ENCODE measurements at places on chromosomes 7 and 10.

GRCh38 chr7:74231232-74231590 lies 21.4 kb downstream of the LAT2 start:
- no peak for DNase-seq

- DNase-seq, result no peak
Observed at GRCh38 chr7:139041378-139042085, 5.7 kb upstream of the ZC3HAV1L start.

- DNase-seq, result no peak
Observed at GRCh38 chr7:51160411-51160810, 156.2 kb downstream of the COBL start.

GRCh38 chr10:6988654-6989053 lies 408.6 kb upstream of the PRKCQ start:
- no peak for DNase-seq

DNA sequence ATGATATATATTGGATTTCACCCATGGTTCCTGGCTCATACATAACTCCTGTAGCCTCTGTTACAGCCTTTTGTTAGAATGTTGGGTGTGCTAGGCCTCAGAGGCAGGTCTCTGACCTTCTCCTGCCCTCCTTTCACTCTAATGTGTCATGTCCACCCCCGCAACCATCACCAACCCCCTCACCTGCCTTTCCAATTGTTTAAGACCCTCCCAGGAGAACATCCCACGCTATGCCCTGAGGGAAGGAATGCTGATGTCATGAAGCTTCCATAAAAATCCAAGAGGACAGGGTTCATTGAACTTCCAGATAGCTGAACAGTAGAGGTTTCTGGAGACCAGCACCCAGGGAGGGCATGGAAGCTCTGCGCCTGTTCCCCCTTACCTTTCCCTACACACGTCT lies 30.8 kb upstream of the C10orf67 start:
- DNase-seq, result no peak

DNA sequence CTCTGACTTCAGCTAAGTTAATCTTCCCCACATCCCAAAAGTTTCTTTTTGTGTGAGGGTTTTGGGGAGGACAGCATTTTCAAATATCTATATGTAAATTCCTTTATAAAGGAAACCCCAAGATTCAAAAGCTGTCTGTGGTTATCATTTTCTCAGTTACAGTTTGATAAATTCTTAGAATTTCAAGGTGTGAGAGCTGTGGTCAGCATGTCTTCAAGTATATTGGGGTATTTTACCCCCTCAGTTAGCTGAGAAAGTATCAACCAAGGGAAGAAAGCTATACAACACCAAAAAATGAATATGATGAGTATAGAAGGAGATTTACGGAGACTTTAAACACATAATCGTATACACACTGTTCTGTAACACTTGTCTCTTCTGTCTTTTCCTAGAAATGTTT lies 109.2 kb downstream of the SND1 start:
- DNase-seq, result no peak

GRCh38 chr7:47536661-47537611 lies 45.0 kb downstream of the TNS3 start:
- peak; percentile 80 for DNase-seq

DNA sequence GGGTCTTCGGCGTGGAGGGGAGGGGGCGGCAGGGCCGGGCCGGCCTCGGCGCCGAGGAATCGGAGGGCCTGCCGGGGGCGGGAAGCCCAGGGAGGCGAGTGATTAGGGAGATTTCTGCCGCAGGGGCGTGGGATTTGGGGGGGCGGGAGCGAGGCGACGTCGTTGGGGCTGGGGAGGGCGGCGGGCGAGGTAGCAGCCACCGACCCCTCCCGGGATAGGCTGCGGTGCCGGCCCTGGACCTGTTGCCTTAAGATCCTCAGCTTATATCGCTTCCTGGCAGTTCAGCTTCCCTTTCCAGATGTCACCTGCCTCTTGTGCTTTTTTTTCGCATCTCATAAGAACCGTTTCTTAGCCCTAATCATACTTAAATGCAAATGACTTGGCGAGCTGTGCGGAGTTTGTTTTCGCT lies 655 bp downstream of the LMTK2 start:
- DNase-seq, result no peak

- DNase-seq, result no peak
Observed at GRCh38 chr10:813286-813685, 118.2 kb downstream of the LARP4B start.

- peak; percentile 50 for DNase-seq
Observed at GRCh38 chr10:70558871-70559810, 43.4 kb downstream of the PRF1 start.

- DNase-seq, result no peak
Observed at GRCh38 chr7:24297362-24297761, 13.4 kb downstream of the NPY start.

GRCh38 chr7:22859641-22860290 lies 37.1 kb upstream of the TOMM7 start:
- DNase-seq, result no peak

DNA sequence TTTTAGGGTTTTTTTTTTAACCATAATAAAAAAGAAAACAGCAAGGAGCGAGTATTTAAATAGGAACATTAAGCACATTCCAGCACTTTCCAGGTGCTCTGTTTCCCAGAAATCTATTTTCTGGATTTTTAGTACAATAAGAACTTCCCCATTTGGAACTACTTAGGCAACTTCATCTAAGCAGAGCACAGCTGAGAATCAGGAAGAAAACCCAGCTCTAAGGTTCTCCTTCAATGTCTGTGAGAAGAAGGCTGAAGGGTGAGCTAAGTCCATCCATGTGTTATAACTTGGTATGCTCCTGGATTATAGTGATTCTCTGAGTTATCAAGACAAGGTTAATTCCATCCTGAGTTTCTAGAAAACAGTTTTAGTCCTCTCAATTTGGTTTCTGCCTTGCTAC lies 181.9 kb downstream of the CYP26A1 start:
- DNase-seq, result no peak

- DNase-seq, result no peak
Observed at GRCh38 chr10:104328646-104328895, 9.7 kb downstream of the ITPRIP start.

DNA sequence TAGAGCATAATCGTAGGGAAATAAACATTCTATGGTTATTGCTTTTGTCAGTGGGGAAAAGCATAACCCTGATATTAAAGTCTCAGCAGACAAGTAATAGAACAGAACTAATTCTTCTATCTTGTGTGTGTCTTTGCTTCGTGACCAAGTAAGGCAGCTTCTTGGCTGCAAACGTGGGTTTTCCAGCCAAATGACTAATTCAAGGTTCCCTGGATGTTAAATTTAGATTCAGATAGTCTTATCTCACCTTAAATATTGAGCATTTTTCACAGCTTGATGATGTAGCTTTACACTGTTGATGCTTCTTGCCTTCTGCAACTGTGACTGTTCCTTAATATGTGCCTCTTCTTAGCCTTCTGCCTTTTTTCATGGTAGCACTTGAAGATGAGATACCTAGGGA lies 113.0 kb downstream of the EXOC4 start:
- peak; percentile 36 for DNase-seq

DNA sequence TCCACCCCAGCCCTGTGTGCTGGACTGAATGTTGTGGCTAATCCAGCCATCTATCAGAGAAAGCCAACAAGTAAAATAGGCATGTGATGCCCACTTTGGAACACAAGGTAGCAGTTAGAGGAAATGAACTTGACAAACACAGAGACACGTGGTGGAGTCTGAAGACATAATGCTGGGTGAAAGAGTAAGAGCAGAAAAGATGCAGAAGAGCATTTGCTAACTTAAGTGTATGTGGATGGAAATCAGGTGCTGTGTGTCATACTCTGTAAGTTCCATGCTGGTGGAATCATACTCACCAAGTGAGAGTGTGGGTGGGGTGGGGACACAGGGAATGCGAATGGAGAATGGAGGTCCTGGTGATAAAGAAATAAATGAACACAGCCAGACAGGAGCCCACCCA lies 22.8 kb downstream of the WDFY4 start:
- DNase-seq, result no peak

- peak; percentile 63 for DNase-seq
Observed at GRCh38 chr10:68082872-68083271, 7.8 kb upstream of the HERC4 start.

DNA sequence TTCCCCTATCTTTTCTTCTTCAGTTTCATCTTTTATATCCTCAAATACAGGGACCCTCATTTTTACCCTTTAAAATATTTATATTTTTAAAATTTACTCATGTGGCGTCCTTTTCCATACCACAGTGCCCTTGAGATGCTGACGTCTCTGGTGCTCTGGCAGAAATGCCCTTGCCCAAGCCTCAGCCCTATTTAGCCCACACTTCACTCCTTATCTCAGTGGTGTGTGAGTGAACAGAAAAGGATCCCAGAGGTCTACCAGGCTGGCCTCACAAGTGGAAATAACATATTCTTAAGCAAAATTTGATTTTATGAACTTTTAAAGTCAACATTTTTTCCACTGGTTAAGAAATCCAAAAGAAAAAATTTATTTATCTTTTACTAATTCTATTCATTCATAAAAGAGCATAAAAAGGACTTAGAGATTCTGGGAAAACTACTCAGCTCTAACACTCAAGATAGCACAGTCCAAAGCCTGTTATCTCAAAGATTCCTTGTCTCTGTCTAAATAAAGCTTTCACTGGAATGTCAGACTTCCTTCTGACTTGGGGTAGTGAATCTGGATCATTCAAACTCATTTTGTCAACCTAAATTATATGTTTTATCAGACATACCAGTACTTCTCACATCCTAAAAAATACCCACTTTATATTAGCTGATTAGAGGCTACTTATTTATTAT lies at the start of gene NEBL:
TSS of gene NEBL (minus strand) at position 166 of the 680 bp plus-strand sequence. CDS start at position 60, 106 bp downstream.
- no peak for DNase-seq

GRCh38 chr10:119049777-119050176 lies 20.3 kb downstream of the NANOS1 start:
- no peak for DNase-seq

GRCh38 chr7:135510592-135511183 lies 786 bp upstream of the CNOT4 start:
- DNase-seq, result peak; percentile 37

DNA sequence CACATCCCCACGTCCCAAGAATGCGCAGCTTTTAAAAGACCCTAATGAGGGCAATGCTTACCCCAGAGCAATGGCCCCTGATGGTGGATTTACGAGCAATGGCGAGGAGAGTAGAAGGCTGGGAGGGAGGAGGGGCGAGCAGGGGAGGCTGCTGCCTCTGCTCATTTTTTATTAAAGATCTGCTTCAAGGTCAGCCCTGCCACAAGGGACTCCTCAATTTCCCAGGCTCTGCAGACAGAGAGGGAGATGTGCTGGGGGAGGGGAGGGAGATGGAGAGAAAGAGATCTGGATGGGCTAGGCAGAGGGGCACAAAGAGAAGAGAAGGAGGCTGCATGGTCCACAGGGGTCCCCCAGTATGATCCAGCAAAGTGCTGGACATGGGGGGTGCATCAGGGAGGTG lies 7.8 kb upstream of the SRRM3 start:
- no peak for DNase-seq

DNA sequence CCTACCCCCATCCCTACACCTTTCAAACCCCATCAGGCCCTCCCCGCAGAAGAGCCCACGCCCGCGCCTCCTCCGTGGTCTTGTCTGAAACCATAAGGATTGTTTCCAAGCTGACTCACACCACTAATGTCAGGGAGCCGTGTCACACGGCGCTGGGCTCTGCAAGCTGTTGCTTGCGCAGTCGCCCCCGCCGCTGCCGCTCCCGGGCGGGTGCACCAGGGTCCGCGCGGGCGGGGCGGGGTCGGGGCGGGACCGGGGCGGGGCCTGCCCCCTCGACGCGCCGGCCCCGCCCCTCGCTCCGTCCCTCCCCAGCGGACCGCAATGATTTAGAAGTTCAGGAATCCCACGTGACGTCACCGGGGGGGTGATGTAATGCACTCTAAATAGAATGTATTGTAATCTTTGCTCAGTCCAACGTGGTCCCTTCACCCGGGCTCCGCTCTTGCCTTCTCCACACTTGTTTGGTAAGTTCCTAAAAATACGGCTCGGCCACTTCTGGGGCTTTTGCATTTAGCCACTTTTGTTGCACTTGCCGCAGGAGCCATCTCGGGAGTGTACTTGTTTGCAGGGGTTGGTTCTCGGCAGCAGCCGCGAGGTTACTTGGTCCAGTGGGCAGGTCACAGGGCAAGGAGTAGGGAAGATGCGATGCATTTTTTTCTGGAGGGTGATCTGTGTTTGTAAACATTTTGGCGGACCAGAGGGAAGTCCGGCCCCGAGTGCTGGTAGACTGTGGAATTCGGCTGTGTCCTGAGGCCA lies 3.2 kb upstream of the CREB5 start:
- DNase-seq, result peak; percentile 98

- DNase-seq, result no peak
Observed at GRCh38 chr10:119241066-119241465, 33.7 kb downstream of the GRK5 start.

- DNase-seq, result no peak
Observed at GRCh38 chr10:102653060-102653459, 8.8 kb downstream of the TRIM8 start.

DNA sequence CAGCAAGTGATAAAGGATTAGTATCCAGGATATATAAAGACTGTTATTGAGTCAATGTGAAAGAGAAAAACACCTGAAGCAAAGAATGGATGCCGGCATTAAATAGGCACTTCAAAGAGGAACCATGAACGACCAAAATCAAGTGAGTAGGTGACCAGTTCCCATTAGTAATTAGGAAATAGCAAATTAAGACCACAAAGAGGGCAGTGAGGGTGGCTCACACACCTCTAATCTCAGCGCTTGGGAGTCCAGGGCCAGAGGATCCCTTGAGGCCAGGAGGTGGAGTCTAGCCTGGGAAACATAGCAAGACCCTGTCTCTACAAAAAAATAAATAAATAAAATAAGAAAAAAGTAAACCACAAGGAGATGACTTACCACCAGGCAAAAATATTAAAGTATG lies 1.5 kb upstream of the ANTXRL start:
- DNase-seq, result no peak

DNA sequence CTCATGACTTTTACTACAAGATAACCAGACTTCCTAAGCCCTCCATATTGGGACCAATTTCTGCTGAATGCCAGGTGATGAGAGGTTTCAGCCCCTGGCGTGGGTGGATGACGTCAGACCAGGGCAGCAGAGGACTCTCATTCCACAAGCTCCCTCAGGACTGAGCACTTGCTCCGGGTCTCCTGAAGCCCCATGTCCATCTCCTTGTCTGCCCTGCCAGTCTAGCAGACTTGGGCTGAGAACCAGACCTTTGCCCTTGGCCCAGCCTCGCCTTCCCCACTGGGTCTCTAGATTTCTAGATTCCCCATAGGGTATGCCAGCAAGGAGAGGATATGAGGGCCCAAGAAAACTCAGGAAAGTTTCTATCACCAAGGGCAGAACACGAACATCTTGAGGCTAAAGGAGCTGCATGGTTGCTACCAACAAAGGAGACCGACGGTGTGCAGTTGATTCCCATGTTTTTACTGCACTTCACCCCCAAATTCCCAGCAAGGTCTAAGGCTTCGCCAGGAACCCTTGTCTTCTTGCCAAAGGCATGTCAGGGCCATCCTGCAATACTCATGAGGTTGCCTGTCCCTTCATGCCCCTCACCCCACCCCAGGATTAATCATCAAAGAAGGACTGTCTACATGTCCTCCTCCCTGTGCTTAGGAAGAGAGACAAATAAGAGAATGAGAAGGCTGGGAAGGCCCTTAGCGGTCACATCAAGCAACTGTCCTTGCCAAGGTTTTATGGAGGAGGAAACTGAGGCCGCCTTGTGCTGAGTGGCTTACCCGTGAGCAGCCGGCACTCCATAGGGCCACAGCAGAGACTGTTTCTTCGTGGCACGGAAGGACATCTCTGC lies 96.5 kb upstream of the MACROH2A2 start:
- no peak for DNase-seq

Measured in fibroblast of skin of scalp (primary cell).